ENCODE measurements at places on chromosomes 6 and 20. TPM values are rescaled to one million over a fixed set of nuclear protein-coding genes. Genes with fewer than 3 reads are reported as not detected.

- DNase-seq, result no peak
- H3K4me1 ChIP-seq, result peaks cover 7% of the 10 kb centered on the region
- H3K4me3 ChIP-seq, result no peak overlapping the region
- no peaks in the 10 kb centered on the region for H3K27me3 ChIP-seq
- no peak overlapping the region for H3K27ac ChIP-seq
These were observed 170.1 kb downstream of the CD83 start for GRCh38 chr6:14287707-14288106.

DNA sequence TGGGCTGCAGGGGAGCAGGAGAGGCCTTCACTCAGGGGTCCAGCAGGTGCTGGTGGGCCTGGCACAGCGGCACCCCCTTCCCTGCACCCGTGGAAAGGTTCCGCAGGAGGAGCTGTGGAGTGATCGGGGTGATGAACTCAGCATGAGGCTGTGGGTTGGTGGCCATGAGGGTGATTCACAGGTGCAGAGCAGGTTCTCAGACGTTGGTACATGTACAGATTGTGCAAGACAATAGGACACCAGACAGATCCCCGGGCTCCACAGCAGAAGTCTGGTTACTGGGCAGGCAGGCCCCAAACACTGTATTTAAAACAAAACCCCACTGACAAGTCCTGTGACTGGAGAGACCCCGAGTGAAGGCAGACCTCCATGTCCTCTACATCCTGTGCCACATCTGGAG lies 151.6 kb upstream of the CDH4 start:
- DNase-seq, result no peak
- no peak overlapping the region for H3K27ac ChIP-seq
- H3K4me3 ChIP-seq, result no peak overlapping the region

DNA sequence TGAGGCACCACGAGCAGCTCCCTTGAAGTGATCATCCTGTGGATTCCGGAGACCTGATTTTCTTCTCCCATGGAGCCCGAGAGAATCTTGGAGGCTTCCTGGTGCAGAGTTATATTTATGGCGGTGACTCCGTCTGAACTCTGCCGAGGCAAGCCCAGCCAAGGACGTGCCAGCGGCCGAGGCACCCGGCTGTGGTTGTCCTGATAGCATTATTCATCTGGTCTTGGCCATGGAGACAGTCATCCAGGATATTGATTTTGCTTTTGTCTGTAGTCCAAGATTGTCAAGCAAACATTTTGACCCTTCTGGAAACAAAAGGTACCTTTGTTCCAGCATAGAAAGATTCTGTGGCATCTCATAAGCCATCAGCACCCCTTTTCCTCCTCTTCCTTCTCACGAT lies 163.3 kb downstream of the SCML4 start:
- H3K27me3 ChIP-seq, result peaks cover 33% of the 10 kb centered on the region
- no peak for DNase-seq
- H3K4me1 ChIP-seq, result peaks cover 15% of the 10 kb centered on the region
- peaks cover 2% of the 10 kb centered on the region for H3K36me3 ChIP-seq

GRCh38 chr6:108751282-108751681 lies 96.9 kb upstream of the ARMC2 start:
- no peaks in the 10 kb centered on the region for H3K4me1 ChIP-seq
- DNase-seq, result no peak
- no peak overlapping the region for H3K27ac ChIP-seq
- peaks cover 5% of the 10 kb centered on the region for H3K36me3 ChIP-seq

The ETV7 gene
- 0.37 TPM for total RNA-seq

DNA sequence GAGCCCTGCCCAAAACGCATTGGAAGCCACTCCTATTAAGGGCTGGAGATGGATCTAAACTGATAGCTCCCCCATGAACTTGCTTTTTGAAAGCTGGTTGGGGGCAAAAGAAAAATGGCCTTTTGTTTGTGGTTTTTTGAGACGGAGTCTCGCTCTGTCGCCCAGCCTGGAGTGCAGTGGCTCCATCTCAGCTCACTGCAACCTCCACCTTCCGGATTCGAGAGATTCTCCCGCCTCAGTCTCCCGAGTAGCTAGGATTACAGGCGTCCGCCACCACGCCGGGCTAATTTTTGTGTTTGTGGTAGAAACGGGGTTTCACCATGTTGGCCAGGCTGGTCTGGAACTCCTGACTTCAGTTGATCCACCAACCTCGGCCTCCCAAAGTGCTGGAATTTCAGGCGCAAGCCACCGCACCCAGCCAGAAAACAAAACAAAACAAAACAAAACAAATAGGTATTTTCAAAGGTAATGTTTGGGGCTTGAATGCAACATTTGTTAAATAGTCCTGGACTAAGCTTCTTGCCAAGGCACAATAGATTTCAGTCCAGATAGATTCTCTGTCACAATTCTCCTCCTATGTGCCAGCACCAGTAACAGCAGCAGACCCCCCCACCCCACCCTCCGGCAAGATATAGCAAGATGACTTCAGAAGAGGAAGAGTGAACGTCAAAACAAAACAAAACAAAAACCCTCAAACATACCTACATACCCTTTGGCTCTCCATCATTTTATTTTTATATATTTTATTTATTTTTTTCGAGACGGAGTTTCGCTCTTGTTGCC lies 26.5 kb upstream of the ABT1 start:
- peak overlapping the region; percentile 95 for H3K27ac ChIP-seq
- peaks cover 20% of the 10 kb centered on the region for H3K4me1 ChIP-seq
- H3K36me3 ChIP-seq, result peaks cover 3% of the 10 kb centered on the region
- no peak for DNase-seq
- H3K27me3 ChIP-seq, result no peaks in the 10 kb centered on the region
- H3K4me3 ChIP-seq, result no peak overlapping the region

DNA sequence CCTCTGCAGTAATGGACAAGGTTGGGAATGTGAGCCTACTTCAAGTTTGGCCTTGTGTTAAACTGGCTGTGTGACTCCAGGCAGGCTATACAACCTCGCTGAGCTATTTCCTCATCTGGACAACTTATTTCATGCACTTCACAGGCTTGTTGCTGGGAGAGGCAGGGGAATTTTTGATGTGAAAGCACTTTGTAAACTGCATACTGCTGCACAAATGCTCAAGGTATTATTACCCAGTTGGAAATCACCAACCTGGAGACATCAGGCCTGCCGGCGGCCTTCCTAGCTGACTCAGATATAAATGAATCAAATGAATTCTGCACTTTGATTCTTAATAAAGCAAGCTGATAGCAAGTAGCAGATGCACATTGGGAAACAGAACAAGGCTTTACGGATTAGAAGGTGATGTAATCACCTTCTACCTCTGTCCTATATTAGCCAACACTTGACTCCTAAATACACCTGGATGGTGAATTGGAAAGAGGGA lies 10.1 kb downstream of the JARID2 start:
- H3K36me3 ChIP-seq, result no peaks in the 10 kb centered on the region
- DNase-seq, result no peak
- peaks cover 79% of the 10 kb centered on the region for H3K4me1 ChIP-seq
- H3K4me3 ChIP-seq, result peak overlapping the region; percentile 4

- no peaks in the 10 kb centered on the region for H3K27me3 ChIP-seq
- H3K27ac ChIP-seq, result peak overlapping the region; percentile 93
- no peak for DNase-seq
- H3K36me3 ChIP-seq, result peaks cover 8% of the 10 kb centered on the region
- peaks cover 30% of the 10 kb centered on the region for H3K4me1 ChIP-seq
These were observed 1.3 kb downstream of the CUL7 start for GRCh38 chr6:43052225-43052841.

The SLC22A16 gene
- total RNA-seq, result not detected

The BMP5 gene
- total RNA-seq, result not detected

DNA sequence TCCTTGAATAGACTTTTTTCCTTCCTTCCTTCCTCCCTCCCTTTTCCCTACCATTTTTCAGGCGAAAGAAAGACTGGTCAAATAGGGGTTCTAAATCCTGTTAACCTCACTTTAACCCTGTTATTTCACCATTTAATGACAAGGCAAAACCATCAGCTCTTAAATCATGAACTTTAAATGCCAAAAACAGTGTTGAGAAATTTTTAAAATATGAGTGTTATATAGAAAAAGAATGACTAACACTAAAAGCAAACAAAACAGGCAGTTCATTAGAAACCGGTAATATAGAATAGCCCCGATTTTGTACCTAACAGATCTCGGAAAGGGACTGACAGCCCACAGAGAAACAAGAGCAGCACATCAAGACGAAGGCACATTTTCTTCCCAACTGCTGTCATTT lies 57.4 kb upstream of the CEP85L start:
- no peak for DNase-seq
- peak overlapping the region; percentile 98 for H3K27ac ChIP-seq
- no peaks in the 10 kb centered on the region for H3K27me3 ChIP-seq
- peaks cover 67% of the 10 kb centered on the region for H3K4me1 ChIP-seq
- peak overlapping the region; percentile 96 for H3K4me3 ChIP-seq

The SEMG1 gene
- not detected for total RNA-seq

The DEFB112 gene
- not detected for total RNA-seq

DNA sequence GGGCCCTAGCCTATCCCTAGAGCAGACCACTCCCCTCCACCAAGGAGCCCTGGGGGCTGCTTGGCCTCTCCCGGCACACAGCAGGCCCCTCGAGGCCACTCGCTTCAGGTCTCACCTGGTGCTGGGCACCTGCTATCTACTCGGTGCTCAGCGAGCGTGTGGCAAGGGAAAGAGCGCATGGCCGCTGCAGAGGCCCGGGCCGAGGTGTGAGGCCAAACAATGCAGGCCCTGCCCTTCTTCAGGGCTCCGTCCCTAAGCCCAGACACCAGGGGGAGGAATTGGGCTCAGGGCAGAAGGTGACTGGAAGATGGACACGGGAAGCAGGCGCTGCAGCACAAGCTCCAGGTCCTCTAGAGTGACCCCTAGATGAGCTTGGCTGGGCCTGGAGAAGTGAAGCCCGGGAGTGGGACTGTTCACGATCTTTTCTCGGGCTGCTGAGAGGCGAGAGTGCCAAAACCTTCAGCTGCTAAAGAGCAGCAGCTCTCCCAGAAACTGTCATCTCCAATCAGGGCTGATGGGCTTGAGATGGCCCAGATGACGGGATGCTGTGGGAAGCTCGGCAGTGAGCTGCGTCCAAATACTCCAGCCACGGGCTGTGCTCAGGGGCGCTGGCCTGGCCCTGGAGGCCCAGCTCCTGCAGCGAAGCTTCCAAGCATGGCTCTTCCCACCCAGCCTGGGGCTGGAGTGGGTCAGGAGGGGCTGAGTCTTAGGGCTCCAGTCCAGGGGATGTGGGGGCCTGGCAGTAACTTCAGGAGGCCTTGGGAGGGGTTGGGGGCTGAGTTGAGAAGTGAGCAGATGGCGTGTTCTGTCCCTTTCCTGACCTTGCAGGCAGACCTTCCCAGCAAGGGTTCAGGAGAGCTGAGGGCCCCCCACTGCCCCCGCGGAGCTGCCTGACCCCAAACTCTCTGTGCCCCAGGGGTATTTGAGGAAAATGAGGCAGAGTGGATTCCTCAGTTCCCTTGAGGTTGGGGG lies 43.7 kb downstream of the APCDD1L start:
- H3K27me3 ChIP-seq, result no peaks in the 10 kb centered on the region
- H3K4me1 ChIP-seq, result no peaks in the 10 kb centered on the region
- H3K36me3 ChIP-seq, result no peaks in the 10 kb centered on the region
- no peak overlapping the region for H3K4me3 ChIP-seq

- H3K27ac ChIP-seq, result no peak overlapping the region
- H3K36me3 ChIP-seq, result no peaks in the 10 kb centered on the region
- no peak overlapping the region for H3K4me3 ChIP-seq
- H3K27me3 ChIP-seq, result no peaks in the 10 kb centered on the region
These were observed 189.6 kb downstream of the MAFB start for GRCh38 chr20:40499391-40499790.

GRCh38 chr6:13303668-13304017 lies 24.7 kb downstream of the TBC1D7 start:
- H3K27ac ChIP-seq, result peak overlapping the region; percentile 97
- peaks cover 17% of the 10 kb centered on the region for H3K4me1 ChIP-seq
- H3K27me3 ChIP-seq, result no peaks in the 10 kb centered on the region
- DNase-seq, result no peak
- peak overlapping the region; percentile 68 for H3K4me3 ChIP-seq

DNA sequence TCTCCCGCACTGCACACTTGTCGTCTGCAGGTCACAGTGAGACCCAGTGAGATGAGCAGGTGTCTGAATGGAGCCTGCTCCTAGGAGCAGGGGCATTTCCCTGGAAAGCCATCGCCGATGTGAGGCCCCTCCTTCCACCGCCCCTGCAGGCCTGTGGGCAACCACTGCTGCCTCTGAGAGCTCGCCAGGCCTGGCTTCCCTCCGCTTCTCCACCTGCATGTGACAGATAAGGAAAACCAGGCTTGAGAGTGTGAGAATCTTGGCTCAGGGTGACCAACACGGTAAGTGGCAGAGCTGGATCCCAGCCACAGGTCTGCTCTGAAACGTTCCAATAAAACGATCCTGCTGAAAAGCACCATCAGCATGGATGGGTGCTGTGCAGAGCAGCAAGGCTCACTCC lies 332.8 kb downstream of the CDH4 start:
- H3K27ac ChIP-seq, result no peak overlapping the region
- no peaks in the 10 kb centered on the region for H3K4me1 ChIP-seq
- no peak for DNase-seq
- H3K27me3 ChIP-seq, result peaks cover 5% of the 10 kb centered on the region
